ENCODE measurements at places on chromosomes 2 and 18.

DNA sequence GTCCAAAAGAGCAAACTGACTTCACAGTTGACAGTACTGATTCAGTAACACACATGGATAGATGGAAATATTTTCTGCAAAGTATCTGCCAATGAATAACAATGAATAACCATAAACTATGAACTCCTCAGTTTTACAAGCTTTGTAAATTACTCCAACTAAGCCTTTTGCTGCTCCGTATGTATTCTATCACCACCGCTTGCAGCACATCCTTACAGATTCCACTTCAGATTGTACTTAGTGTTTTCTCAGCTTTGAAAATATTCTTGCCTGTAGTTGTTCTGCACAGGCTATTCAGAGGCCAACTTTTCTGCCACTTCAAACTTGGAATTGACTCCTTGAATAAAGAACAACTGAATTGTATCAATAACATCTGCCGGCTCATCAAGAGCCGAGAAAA is 36.2 kb downstream of the TLK1 start:
- no peak for DNase-seq
- no peaks in the 10 kb centered on the region for H3K4me1 ChIP-seq
- H3K36me3 ChIP-seq: no peaks in the 10 kb centered on the region
- no peaks in the 10 kb centered on the region for H3K27me3 ChIP-seq
- H3K27ac ChIP-seq: no peak overlapping the region

- H3K4me3 ChIP-seq: no peak overlapping the region
- DNase-seq: no peak
- H3K27ac ChIP-seq: no peak overlapping the region
Observed at GRCh38 chr18:49866680-49867079, 53.3 kb upstream of the ACAA2 start.

DNA sequence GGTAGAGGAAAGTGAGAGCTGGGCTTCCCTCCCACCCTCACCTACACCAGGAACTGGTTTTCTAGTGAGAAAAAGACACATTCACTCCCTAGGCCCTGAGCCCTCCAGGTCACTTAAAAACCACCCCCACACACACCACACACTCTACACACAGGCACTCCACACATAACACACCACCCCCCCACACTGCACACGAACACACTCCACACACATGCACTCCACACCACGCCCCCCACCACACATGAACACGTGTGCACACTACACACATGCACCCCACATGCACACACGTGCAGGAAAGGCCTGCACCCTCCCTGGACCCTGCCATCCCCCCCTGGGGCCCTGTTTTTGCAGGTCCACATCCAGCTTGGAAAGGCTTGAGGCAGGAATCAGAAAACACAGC is 67.6 kb downstream of the RALBP1 start:
- H3K27ac ChIP-seq: no peak overlapping the region
- no peak for DNase-seq

GRCh38 chr2:3289171-3289515 is 88.5 kb downstream of the EIPR1 start:
- DNase-seq: no peak
- H3K36me3 ChIP-seq: no peaks in the 10 kb centered on the region
- no peak overlapping the region for H3K4me3 ChIP-seq
- H3K4me1 ChIP-seq: no peaks in the 10 kb centered on the region

- no peak overlapping the region for H3K4me3 ChIP-seq
- H3K27ac ChIP-seq: no peak overlapping the region
- H3K36me3 ChIP-seq: no peaks in the 10 kb centered on the region
- no peak for DNase-seq
- H3K4me1 ChIP-seq: no peaks in the 10 kb centered on the region
Observed at GRCh38 chr2:69163109-69163508, 150.1 kb downstream of the ANTXR1 start.

DNA sequence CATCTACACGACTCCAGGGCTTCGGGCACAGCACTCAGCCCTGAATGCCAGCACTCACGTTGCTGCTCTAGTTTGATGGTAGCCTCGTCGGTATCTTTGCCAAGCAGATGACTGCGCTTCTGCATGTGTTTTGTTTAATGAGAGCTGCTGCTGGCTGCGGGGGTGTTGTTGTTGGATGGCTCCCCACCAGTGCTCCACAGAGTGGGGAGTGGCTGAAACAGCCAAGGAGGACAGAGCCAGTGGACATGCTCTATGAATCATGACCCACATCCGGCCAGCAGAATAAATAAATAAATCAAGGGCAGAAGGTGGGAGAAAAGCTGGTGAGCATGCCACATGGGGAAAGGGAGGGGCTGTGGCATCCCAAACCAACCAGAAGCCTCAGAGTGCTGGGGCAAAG is 131.2 kb upstream of the SOX11 start:
- no peaks in the 10 kb centered on the region for H3K4me1 ChIP-seq
- no peaks in the 10 kb centered on the region for H3K36me3 ChIP-seq
- no peaks in the 10 kb centered on the region for H3K27me3 ChIP-seq
- DNase-seq: no peak
- no peak overlapping the region for H3K27ac ChIP-seq

DNA sequence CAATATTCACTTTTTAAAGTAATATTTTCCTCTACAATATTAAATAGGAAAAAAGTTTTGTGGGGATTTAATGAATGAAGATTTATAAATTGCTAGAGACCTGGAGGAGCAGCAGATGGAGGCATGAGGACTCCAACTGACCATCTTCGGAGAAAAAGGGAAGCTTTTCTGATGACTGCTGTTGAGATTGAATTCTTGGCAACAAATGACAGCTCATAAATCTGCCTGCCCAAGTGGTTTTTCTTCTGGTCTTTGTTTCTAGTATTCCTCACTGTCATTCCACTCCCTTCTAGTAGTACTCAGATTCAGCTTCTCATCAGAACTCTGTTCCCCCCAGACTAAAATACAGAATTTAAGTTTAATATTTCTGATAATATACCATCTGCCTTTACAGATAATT is 157.0 kb downstream of the EML6 start:
- H3K36me3 ChIP-seq: no peaks in the 10 kb centered on the region
- peaks cover 31% of the 10 kb centered on the region for H3K27me3 ChIP-seq
- DNase-seq: no peak
- no peak overlapping the region for H3K27ac ChIP-seq
- H3K4me1 ChIP-seq: no peaks in the 10 kb centered on the region

- H3K36me3 ChIP-seq: no peaks in the 10 kb centered on the region
- H3K27ac ChIP-seq: no peak overlapping the region
- H3K4me3 ChIP-seq: no peak overlapping the region
- no peak for DNase-seq
- H3K27me3 ChIP-seq: peaks cover 44% of the 10 kb centered on the region
Observed at GRCh38 chr2:71681626-71682025, 228.3 kb downstream of the DYSF start.

DNA sequence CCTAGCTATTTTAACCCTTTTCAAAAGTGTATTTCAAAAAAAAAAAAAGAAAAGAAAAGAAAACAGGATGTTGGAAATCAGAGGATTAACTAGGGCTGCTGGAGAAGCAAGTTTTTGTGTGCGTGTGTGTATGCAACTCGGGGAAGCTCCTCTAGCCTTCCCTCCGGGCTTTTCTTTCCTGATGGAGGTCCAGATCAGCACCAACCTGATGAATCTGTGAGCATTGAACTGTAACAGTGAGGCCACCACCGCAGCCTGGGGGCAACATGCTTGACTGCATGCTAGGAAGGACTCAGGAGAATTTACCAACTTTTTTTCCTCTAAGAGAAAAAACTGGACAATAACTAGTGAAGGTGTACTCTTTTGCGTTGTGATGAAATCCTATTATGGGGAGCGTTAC is 2.3 kb downstream of the OBSL1 start:
- peaks cover 8% of the 10 kb centered on the region for H3K36me3 ChIP-seq
- no peak overlapping the region for H3K27ac ChIP-seq
- DNase-seq: no peak

- no peak for DNase-seq
- H3K27me3 ChIP-seq: no peaks in the 10 kb centered on the region
- no peak overlapping the region for H3K4me3 ChIP-seq
- no peak overlapping the region for H3K27ac ChIP-seq
- H3K36me3 ChIP-seq: no peaks in the 10 kb centered on the region
- no peaks in the 10 kb centered on the region for H3K4me1 ChIP-seq
Observed at GRCh38 chr18:32177530-32177929, 12.3 kb upstream of the MEP1B start.

- no peak overlapping the region for H3K4me3 ChIP-seq
- H3K27ac ChIP-seq: no peak overlapping the region
- no peak for DNase-seq
- no peaks in the 10 kb centered on the region for H3K27me3 ChIP-seq
Observed at GRCh38 chr2:97688062-97688827, 18.7 kb downstream of the C2orf92 start.

GRCh38 chr2:52510432-52510831 is 1257.2 kb upstream of the CHAC2 start:
- H3K27ac ChIP-seq: no peak overlapping the region
- no peaks in the 10 kb centered on the region for H3K4me1 ChIP-seq
- H3K36me3 ChIP-seq: no peaks in the 10 kb centered on the region
- no peak overlapping the region for H3K4me3 ChIP-seq
- H3K27me3 ChIP-seq: no peaks in the 10 kb centered on the region
- DNase-seq: no peak

DNA sequence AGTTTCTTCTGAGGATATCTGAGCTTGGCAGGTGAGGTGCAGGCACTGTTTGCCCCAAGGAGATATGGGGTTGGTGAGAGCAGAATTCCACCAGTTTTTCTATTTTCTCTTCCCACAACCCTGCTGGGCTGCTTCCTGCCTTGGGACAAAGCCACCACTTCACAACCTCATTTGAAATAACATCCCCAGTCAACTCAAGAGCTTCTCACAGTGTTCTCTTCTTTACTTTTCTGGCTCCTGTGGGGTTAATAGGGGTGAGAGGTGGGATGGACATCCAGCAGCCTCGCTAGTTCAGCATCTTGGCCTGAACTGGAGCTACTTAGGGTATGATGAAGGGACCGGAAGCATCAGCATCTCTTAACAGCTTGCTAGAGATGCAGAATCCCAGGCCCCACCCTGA is 106.3 kb downstream of the SLC4A3 start:
- no peaks in the 10 kb centered on the region for H3K36me3 ChIP-seq
- H3K27me3 ChIP-seq: peaks cover 4% of the 10 kb centered on the region
- H3K27ac ChIP-seq: no peak overlapping the region

- H3K4me1 ChIP-seq: no peaks in the 10 kb centered on the region
- H3K27ac ChIP-seq: no peak overlapping the region
- no peaks in the 10 kb centered on the region for H3K36me3 ChIP-seq
- H3K4me3 ChIP-seq: no peak overlapping the region
- DNase-seq: no peak
- H3K27me3 ChIP-seq: no peaks in the 10 kb centered on the region
Observed at GRCh38 chr2:53473236-53473635, 294.4 kb upstream of the CHAC2 start.

DNA sequence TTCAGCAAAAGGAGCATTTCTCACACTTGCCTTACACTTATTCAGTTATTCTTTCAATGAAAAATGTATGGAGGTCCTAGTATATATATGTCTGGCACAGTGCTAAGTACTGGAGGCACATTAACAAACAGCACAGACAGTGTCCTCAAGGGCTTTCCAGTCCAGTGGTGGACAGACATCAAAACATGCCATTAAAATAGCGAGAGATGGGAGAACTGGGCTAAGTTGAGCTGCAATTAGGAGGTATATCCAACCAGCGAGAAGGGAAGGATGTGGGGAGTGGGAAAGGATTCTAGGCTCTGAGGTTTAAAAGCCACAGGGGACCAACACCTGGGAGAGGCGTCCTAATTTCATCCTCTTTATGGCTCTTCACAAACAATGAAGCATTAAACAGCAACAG is 127.5 kb upstream of the TTC39C start:
- no peaks in the 10 kb centered on the region for H3K36me3 ChIP-seq
- no peaks in the 10 kb centered on the region for H3K27me3 ChIP-seq
- H3K27ac ChIP-seq: no peak overlapping the region

DNA sequence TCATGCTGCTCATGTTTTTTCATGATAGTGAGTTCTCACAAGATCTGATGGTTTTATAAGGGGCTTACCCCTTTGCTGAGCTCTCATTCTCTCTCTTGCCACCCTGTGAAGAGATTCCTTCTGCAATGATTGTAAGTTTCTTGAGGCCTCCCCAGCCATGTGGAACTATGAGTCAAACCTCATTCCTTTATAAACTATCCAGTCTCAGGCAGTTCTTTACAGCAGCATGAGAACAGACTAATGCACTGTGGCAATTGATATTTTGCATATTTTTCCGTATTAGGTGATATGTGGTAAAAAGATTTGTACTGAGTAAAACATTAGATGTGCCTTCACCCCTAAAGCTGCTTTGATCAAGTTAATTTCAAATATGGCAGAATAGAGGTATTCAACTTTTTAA is 48.8 kb downstream of the RAB27B start:
- no peak for DNase-seq
- H3K4me3 ChIP-seq: no peak overlapping the region
- H3K4me1 ChIP-seq: no peaks in the 10 kb centered on the region

- DNase-seq: no peak
- no peak overlapping the region for H3K27ac ChIP-seq
- H3K4me3 ChIP-seq: no peak overlapping the region
- peaks cover 2% of the 10 kb centered on the region for H3K4me1 ChIP-seq
- no peaks in the 10 kb centered on the region for H3K27me3 ChIP-seq
- peaks cover 80% of the 10 kb centered on the region for H3K36me3 ChIP-seq
Observed at GRCh38 chr2:54666131-54666633, 57.3 kb upstream of the EML6 start.
